ENCODE measurements at places on chromosomes 7 and 10.

DNA sequence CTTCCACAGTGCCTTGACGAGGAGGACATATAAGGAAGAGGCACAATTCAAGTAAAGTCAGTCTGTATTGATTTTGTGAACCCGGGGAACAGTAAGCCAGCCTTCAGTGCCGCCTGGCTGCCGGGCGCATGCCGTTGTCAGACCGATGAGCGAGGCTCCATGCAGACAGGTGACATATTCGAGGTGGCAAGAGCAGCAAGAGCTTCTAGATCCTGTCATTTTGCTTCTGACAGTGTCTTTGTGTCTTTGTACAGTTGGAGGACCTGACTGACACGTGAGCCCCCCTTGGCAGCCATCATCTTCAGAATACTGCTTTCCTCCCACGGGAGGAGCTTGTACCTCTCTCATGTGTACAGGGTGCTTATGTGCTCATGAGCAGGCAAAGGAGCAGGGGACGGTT, 387.5 kb upstream of the GALNT17 start:
- DNase-seq: no peak

DNA sequence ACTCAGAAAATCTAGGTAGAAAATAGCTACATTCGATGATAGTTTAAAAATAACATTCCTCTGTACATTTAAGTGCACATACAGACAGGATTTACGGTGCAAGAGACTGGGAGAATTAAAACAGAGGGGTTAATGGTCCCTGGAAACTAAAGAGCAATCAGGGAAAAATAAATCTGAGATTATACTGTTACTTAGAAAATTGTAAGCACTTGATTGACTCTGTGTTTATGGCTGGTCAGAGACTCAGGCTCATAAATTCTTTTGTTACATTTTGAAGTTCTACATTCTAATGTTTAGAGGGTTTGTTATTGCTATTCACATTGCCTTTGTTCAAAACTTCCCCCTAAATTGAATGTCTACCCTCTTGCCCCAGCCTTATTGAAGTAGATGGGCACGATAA, 54.4 kb downstream of the CDCA7L start:
- DNase-seq: no peak

DNA sequence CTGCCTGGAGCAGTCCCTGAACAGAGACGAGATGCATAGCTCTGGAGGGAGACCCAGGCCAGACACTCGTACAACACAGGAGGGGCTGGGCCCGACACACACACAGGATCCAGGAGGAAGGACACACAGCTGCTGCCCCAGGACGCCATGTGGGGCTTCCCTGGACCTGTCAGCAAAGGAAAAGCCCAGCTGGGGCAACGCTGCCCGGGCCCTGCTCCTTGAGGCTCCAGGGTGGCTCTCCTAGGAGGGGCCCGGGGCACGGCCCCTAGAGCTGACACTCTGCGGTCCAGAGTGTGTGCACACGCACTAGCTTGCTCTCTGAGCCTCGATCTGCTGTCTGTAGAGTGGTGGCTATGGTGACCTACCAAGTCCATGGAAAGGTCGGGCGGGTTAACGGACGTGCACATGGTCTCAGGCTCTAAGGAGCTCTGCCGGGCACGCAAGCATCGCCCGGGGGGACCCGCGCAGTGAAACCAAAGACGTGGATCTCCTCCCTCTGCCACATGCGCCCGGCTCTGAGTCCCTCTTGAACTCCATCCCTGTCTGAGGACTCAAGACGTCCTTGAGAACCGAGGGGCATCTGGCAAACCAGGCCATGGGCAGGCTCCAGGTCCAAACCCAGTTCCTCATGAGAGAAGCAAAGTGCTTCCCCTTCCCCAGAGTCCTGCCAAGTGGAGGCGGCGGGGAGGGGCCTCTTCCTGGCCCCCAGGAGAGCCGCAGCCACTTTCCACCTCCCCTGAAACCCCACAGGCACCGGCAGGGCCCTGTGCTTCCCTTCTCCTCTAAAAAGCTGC, 279.0 kb downstream of the ELFN1 start:
- no peak for DNase-seq

- no peak for DNase-seq
These were observed 58.0 kb downstream of the PDGFA start for GRCh38 chr7:461453-462172.
